ENCODE measurements at places on chromosomes 7 and 10. TPM values are rescaled to one million over a fixed set of nuclear protein-coding genes. Genes with fewer than 3 reads are reported as not detected.

Gene FAM241B
- 19.2 TPM for polyA plus RNA-seq

Gene FBXL13
- 1.1 TPM for polyA plus RNA-seq

Gene PTPRN2
- 3.9 TPM for polyA plus RNA-seq

Gene NEUROD6
- polyA plus RNA-seq: not detected

Gene WEE2
- polyA plus RNA-seq: not detected

Gene SHH
- polyA plus RNA-seq: not detected

Gene HTR5A
- not detected for polyA plus RNA-seq

Gene DHX32
- polyA plus RNA-seq: 21.8 TPM

All from SK-N-SH (cell line).